AG08395 (cell line): ENCODE measurements at places on chromosomes 13 and 19.

- DNase-seq: peak; percentile 91
These were observed 80.5 kb upstream of the MBNL2 start for GRCh38 chr13:97141564-97142005.

GRCh38 chr19:10832939-10833296, 3.1 kb downstream of the TMED1 start:
- DNase-seq: no peak

DNA sequence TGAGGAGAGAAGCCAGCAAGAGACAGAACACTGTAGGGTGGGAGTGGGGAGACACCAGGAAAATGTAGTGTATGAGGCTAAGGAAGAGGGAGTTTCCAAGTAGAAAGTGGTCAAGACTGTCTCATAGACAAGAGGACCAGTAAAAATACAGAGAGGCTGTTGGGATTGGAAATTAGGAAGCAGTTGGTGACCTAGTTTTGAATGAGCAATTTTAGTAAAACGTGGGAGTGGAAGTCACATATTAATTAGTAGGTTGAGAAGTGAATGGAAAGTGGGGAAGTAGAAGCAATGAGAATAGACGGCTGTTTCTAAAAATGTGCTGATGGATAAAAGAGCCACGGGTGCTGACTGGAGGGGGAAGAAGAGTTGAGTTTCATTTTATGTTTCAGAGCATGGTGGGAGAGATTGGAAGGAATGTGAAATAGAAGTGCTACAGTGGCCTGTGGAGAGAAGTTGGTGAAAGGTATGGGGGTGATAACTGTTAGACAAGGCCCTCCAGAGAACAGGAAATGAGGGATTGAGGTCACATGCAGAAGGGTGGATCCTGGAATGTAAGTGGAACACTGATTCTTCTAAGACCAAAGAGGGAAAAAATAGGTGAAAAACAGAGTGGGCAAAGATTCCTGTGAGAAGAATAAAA, 247.3 kb downstream of the MTUS2 start:
- no peak for DNase-seq

GRCh38 chr19:4547303-4548237, 7.7 kb upstream of the LRG1 start:
- no peak for DNase-seq

DNA sequence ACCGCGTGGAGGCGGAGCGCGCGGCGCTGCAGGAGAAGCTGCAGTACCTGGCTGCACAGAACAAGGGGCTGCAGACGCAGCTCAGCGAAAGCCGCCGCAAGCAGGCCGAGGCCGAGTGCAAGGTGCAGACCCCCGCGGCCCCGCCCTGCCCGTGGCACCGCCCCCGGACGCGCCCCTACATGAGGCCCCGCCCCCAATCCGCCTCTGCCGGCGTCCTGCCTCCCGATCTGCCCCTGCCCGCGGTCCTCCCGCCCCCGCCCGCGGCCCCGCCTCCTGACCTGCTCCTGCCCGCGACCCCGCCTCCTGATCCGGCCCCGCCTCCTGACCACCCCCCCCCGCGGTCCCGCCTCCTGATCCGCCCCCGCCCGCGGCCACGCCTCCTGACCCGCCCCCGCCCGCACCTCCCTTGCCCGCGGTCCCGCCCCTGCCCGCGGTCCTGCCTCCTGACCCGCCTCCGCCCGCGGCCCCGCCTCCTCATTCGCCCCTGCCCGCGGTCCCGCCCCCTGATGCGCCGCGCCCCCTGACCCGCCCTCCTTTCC, 11.7 kb downstream of the PRR36 start:
- DNase-seq: peak; percentile 60

- peak; percentile 85 for DNase-seq
These were observed 1.2 kb upstream of the LENG9 start for GRCh38 chr19:54464630-54465425.

GRCh38 chr19:5349041-5349440, 8.4 kb upstream of the PTPRS start:
- no peak for DNase-seq

GRCh38 chr19:19321141-19321577, 530 bp downstream of the MAU2 start:
- no peak for DNase-seq

GRCh38 chr13:105672881-105673280, 862.6 kb downstream of the EFNB2 start:
- no peak for DNase-seq

DNA sequence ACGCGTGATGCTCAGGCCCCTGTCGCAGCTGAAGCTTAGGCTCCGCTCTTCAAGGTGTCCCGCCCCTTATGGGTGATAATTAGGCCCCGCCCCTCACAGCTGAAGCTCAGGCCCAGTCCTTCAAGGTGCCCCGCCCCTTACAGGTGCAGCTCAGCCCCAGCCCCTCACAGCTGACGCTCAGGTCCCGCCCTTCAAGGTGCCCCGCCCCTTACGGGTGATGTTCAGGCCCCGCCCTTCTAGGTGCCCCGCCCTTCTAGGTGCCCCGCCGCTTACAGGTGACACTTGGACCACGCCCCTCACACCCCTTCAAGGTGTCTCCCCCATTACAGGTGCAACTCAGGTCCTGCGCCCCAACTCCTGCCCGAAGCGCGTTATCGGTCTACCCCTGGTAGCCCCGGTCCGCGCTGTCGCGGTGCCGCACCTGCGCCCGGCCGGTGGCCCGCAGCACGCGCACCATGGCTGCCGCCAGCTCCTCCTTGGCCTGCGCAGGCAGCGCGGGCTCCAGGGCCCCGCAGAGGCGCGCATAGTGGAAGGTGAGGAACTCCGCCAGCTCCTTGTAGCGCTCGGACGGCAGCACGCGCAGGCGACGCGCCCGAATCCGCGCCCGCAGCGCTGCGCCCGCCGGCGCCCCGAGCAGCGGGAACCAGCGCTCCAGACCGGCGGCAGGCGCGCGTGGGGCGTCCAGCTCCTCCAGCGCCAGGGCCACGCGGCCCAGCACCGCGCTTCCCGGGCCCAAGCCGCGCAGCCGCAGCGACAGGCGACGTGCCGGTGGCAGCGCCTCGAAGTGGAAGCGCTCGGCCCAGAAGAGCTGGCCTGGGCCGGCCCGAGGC, 7.3 kb downstream of the RASAL3 start:
- no peak for DNase-seq

- no peak for DNase-seq
These were observed 5.0 kb downstream of the KLK4 start for GRCh38 chr19:50906217-50906616.

DNA sequence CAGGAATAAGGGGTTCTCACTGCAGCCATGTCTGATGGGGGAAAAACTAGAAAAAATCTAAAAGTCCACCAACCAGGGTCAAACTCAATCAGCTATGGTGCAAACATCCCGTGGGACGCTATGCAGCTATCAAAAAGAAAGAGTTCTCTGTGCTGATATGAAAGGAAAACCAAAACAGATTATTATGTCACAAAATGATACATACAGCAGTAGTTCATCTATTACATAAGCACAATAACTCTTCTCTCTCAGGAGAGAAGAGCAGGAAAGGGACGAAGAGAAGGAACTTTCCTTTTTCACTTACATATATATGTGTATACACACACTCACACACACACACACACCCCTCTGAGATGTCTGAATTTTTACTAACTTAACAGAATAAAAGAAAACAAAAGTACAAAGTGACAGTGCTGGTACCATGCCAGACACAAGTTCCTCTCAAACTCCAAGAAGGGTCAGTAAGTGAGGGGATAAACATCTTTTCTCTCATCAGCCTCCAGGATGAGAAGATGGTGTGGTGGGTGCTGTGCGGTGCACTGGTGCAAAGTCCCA, 2.9 kb upstream of the FKRP start:
- DNase-seq: no peak

- no peak for DNase-seq
These were observed 1.3 kb downstream of the CCDC8 start for GRCh38 chr19:46411925-46412649.

DNA sequence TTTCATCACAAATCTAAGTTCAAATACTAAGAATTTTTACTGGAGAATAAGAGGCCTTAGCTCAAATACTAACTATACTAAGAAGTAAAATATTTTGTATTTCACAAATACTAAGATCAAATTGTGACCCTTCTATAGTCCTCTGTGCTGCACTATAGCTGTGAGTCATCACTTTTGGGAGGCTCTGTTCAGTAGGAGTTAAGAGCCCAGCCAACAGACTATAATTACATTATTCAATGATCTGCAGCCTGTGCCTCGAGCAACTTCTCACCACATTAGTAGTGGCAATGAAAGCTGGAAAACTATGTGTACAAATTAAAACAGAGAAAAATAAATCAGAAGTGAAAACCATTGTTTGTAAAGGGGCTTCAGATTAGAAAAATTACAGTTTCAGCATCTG, 147.3 kb upstream of the GPC6 start:
- peak; percentile 10 for DNase-seq

DNA sequence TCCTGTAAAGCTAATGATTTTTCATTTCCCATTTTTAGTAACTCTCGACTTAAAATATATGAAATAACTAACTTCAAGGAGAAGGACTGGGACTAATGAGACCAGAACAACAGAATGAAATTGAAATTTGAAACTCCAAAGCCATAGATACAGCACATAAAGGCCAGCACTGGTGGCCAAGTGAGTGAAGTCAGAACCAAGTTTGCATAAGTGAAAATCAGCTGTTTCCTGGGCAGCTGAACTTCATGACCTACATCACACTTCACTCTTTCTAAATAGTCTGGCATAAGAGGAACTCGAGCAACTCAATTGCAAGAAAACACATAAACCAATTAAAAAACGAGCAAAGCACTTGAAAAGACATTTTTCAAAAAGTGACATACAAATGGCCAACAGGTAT, 84.5 kb downstream of the DCLK1 start:
- DNase-seq: no peak

DNA sequence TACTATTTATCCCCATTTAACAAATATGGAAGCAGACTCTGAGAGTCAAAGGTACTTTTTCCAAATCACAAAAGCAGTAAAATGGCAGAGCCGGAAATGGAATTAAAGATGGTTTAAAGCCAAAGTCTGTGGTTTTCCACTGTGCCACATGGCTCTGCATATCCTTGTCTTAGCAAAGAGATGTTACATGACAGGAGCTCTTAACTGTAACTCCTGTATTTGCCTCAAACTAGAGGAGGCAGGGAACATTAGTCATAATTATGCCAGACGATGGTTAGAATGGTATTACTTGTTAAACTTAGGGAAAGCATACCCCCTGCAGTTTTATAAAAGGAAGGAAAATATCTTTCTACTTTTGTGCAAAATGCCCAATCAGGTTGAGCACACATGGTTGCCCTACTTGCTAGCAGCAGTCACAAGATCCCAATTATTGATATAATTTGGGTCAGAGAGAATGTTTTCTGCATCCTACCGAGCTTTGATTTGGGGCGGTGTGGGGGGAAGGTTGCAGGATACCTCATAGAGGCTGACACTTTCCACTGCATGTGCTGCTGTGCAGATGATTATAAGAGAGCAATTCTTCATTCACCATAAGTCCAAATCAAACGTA, 42.0 kb upstream of the MAB21L1 start:
- DNase-seq: no peak

- peak; percentile 77 for DNase-seq
These were observed 3.0 kb downstream of the CNFN start for GRCh38 chr19:42386974-42387707.

- DNase-seq: no peak
These were observed 339.0 kb downstream of the DCT start for GRCh38 chr13:94140511-94140910.

- no peak for DNase-seq
These were observed 28.3 kb upstream of the SERPINE3 start for GRCh38 chr13:51311231-51311630.

DNA sequence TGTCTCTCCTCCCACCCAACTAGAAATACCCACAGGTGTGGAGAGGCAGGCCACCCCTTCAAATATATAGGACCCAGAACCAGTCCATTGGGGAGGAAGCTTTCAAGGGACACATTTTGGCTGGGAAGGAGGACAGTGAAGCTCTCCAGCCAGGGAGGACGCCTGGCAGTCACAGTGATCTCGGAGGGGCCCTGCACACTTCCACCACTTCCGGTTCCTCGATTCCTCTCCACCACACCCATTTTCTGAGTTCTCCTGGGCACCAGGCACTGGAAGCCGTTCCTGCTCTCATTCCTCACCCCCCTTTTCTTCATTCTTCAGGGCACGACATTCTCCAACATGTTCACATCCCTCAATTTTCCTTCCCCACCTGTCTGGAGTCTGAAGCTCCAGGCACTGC, 30.4 kb upstream of the CEACAM21 start:
- no peak for DNase-seq

DNA sequence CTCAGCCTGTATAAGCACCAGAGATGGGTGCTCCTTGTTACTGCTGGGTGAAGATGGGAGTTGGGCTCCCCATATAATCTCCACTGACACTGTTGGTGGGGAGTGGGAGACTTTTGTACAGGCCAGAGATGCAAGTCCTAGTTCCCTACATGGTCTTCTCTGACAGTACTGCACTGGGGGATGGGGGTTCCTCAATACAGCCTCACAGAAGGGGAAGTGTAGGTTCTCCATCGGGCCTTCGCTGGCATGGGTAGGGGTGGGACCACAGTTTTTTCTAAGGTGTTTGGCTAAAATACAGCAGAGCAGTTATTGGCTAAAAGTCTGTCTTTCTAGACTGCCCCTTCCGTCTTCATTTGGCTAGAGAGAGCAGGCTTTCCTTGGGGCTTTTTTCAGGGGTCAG, 167.2 kb upstream of the SERP2 start:
- DNase-seq: no peak

GRCh38 chr19:19552798-19553197, 14.7 kb downstream of the CILP2 start:
- peak; percentile 73 for DNase-seq

GRCh38 chr19:20482721-20483120, 82.9 kb downstream of the ZNF737 start:
- no peak for DNase-seq

GRCh38 chr19:6970443-6970842, 50.8 kb downstream of the MBD3L2B start:
- DNase-seq: no peak

DNA sequence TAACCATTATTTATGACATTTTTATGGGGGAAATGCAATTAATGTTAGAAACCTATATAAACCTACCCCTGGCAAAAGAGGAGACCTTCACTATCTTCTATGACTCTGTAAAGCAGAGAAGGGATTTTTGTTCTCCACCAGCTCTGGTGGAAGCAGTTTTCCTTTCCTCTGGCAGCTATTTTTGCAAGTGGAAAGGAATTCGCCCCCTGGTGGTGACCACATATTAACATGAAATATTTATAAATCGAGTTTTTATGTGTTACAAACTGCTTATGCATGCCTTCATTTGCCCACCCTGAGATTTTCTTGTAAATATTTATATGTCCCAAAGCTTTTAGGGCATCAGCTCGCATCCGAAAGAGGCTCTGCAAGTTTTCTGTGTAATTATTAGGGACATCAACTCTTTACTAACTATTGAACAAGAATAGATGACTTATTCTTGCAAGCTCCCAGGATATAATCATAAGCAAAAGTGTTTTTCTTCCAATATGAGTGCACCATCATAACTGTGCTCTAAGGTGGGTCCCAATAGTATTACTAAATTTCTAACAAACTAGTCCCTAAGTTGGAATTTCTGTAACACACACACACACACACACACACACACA, 62.4 kb downstream of the SERTM1 start:
- DNase-seq: peak; percentile 64
